ENCODE measurements at places on chromosomes 5 and 9. TPM values are rescaled to one million over a fixed set of nuclear protein-coding genes. Genes with fewer than 3 reads are reported as not detected.

Gene WNT8A
- not detected for total RNA-seq

Gene UQCRQ
- total RNA-seq, result 187 TPM

Gene TICAM2
- 5.9 TPM for total RNA-seq

Gene INSL6
- total RNA-seq, result not detected

Gene PRDM9
- not detected for total RNA-seq

Gene THBS4
- 111 TPM for total RNA-seq

Gene CCDC171
- total RNA-seq, result 27.1 TPM

Gene HMMR
- 0.85 TPM for total RNA-seq

Gene GIN1
- 14.1 TPM for total RNA-seq

Gene LTC4S
- 21.7 TPM for total RNA-seq

Gene TGFBI
- 232 TPM for total RNA-seq

Gene SPATA31D4
- not detected for total RNA-seq

Gene QRFP
- not detected for total RNA-seq

Gene EXOSC2
- 27.2 TPM for total RNA-seq

Gene IL7R
- total RNA-seq, result 7.8 TPM

Gene RGS7BP
- total RNA-seq, result 0.67 TPM

Gene ENTPD2
- total RNA-seq, result 24.3 TPM

Gene ALDH1A1
- total RNA-seq, result 277 TPM

Gene NTNG2
- total RNA-seq, result 3.2 TPM

Gene CARTPT
- total RNA-seq, result not detected

Gene SPAG8
- 6.3 TPM for total RNA-seq

Gene WDR31
- 4.6 TPM for total RNA-seq

Gene SLC6A3
- total RNA-seq, result not detected

Gene CYSRT1
- total RNA-seq, result not detected

Gene CRHBP
- total RNA-seq, result 1.4 TPM

Gene ROPN1L
- 0.94 TPM for total RNA-seq

Gene ZNF169
- 11.8 TPM for total RNA-seq

Gene PRKACG
- total RNA-seq, result not detected

Gene HMCN2
- total RNA-seq, result 3.3 TPM

Gene TSSK1B
- 0.36 TPM for total RNA-seq

Gene PLAC8L1
- total RNA-seq, result not detected

Gene SLC22A5
- 16.0 TPM for total RNA-seq

Gene KIAA0825
- total RNA-seq, result 5.6 TPM

Gene OLFML2A
- total RNA-seq, result 110 TPM

Gene SV2C
- 4.9 TPM for total RNA-seq

Gene ZFP37
- 6.5 TPM for total RNA-seq

Gene SPAAR
- total RNA-seq, result 5.8 TPM

Gene ZNF483
- 20.1 TPM for total RNA-seq

Gene MOB3B
- 14.9 TPM for total RNA-seq

Gene ENC1
- total RNA-seq, result 6.6 TPM

Gene CEP72
- total RNA-seq, result 7.5 TPM

Gene SOX30
- 0.13 TPM for total RNA-seq

Gene WNK2
- 6.6 TPM for total RNA-seq

Gene PFN3
- not detected for total RNA-seq

Gene TMEM141
- total RNA-seq, result 37.8 TPM

Gene GRM6
- total RNA-seq, result not detected

Gene TEK
- 20.5 TPM for total RNA-seq

Gene RANBP3L
- total RNA-seq, result 0.40 TPM

Gene SPINK9
- total RNA-seq, result not detected

Gene SLC1A3
- 19.4 TPM for total RNA-seq

Gene SLC46A2
- total RNA-seq, result 0.27 TPM
